ENCODE measurements at places on chromosomes 13 and 19.

- DNase-seq, result no peak
Observed at GRCh38 chr19:1213391-1214286, 8.1 kb downstream of the STK11 start.

GRCh38 chr13:76697288-76697687, 188.9 kb downstream of the KCTD12 start:
- DNase-seq, result no peak

- no peak for DNase-seq
Observed at GRCh38 chr19:3105641-3106508, 11.7 kb downstream of the GNA11 start.

GRCh38 chr19:41745756-41746155, 9.6 kb upstream of the CEACAM6 start:
- no peak for DNase-seq

DNA sequence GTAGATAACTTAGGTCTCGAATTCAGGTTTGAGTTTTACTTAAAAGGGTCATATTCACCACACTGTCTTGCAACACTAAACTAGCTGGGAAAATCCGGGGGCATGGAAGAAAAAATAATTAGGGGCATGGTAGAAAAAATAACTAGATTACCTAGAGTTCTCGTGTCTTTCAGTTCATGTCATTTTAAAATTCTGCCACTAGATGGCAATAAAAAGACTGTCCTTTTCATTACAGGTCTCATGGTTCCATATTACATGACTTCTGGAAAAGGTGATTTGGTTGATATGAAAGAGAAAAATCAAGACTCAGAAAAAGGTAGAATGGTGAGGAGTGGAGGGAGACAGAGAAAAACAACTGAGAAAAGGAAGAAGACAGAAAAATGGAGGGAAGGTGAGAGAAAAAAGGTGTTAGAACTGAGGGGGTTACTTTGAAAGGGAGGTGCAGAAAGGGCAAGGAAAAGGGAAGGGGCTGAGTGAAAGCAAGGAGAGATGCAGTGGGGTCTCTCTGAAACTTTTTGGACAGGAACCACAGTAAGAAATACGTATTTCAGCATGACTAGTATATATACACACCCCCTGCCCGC, 299.0 kb downstream of the KLF12 start:
- DNase-seq, result no peak

- no peak for DNase-seq
Observed at GRCh38 chr19:37872383-37872782, 34.0 kb downstream of the WDR87 start.

- no peak for DNase-seq
Observed at GRCh38 chr13:47420568-47420967, 523.7 kb upstream of the HTR2A start.

DNA sequence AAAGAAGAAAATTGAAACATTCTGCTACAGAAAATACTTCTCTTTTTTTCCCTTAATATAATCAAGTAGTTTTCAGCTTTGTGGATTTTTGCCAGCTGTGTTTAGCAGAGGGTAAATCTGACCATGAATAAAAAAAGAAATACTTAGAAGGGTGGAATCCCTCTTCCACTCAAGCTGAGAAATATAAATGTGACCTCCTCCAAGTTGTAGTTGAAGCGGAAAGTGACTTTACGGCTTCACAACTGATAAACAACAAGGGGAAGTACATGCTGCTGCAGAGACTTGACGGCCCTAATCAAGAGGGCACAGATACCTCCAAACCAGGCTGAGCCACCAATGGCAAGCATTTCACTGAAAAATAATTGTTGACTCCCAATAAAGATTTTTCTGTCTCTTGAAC, 785.0 kb downstream of the SLITRK5 start:
- DNase-seq, result no peak

DNA sequence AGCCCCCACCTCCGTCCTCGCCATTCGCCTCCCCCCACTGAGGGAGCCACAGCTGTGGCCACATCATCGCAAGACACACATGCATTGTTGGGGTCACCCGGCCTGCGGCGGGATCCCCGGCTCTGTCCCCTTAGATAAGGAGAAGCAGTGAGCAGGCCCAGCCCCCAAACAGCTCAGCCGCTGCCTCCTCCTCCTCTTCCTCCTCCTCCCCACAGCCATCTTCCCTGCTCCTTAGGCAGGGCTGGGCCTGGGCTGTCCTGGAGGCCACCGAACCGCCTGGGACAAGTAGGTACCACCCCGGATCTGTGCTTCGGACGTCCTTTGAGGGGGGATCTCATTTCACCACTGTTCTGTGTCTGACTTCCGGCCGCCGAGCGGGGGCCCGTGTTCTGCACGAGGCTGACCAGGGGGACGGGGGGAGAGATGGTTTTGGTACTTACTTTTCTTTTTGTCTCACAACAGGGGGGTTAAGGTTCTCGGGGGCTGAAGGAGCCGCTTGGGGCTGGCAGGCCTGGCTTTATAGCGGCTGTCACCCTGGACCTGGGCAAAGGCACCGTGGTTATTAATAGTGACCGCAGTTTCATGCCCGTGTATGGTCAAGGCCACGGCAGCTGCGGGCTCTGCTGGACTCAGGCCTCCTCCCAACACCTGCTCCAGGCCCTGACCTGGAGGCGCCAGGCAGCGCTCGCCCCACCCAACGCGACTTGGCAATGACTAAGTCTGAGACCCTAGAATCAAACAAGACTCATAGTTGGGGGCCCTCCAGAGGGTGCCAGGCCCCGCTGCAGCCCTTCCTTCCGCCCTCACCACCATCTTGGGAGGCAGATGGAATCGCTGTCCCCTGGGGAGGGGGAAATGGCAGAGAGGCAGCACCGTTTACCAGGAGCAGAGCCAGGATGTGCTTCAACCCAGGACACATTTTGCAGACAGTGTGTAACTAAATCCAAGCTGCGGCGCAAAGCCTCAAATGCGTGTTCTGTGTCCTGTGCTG, 18.3 kb downstream of the NMRK2 start:
- DNase-seq, result no peak

DNA sequence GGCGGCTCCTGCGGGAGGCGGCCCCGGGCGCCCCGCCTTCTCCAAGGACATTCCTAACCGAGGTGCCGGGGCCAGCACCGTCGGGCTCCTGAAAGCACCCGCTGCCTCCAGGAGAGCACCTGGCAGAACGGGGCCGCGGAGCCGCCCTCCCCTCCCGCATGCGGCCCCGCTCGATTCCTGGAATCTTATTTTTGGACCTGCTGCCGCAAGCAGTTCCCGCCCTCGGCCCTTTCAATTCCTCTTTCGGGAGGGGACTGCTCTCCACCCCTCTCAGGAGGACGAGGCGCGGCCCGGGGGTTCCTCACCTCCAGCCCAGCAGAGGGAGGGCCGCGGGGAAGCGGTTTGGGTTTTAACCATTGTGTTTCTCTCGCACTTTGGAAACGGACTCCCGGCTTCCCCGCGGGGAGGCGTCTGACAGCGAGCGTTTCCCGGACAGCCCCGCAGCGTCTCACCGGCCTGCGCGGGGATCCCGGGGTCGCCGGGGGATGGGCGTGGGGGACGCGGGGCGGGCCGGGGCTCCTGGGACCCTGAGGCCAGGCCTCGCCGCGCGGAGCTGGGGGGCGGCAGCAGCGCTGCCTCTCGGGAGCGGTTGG, 849 bp downstream of the GAS6 start:
- DNase-seq, result no peak

DNA sequence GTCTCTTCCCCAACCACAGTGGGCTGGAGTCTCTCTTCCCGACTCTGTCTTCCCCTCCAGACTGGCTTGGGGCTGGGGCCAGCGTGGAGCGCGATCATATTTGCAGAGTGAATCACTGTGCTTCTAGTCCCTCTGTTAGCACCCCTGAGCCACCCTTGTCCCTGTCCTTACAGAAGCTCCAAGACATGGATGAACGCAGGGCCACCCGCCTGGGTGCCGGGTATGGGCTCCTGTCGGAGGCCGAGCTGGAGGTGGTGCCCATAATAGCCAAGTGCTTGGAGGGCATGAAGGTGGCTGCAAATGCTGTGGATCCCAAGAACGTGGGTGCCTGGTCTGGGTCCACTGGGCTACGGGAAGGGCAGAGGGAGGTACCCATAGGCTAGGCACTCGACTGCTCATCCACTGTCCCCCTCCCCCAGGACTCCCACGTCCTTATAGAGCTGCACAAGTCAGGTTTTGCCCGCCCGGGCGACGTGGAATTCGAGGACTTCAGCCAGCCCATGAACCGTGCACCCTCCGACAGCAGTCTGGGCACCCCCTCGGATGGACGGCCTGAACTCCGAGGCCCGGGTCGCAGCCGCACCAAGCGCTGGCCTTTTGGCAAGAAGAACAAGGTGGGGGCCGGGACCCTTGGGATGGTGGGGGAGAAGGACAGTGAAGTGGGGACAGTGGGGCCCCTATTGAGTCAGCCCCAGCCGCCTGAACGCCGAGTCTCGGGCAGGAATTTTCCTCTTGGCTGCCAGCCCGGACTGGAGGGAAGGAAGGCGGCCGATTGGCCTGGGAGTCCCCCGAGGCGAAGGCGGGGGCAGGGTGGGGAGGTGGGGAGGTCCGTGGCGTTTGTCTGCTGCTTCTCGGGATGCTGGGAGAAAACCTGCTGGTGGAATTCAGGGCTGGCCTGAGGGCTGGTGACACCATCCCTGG, 5.2 kb downstream of the TRIP10 start:
- DNase-seq, result no peak

All from NCI-H2081 treated with DMSO at 0.1 percent for 48 hours (cell line).